Left renal pelvis (tissue), 4 donors: ENCODE measurements at places on chromosomes 2 and 18. TPM values are rescaled to one million over a fixed set of nuclear protein-coding genes. Genes with fewer than 3 reads are reported as not detected.

FOXI3 gene
- 0.16 TPM for polyA plus RNA-seq

GPR155 gene
- polyA plus RNA-seq = 6.3 TPM

SCYGR4 gene
- not detected for polyA plus RNA-seq

ACOXL gene
- polyA plus RNA-seq = 1.6 TPM

ALPG gene
- not detected for polyA plus RNA-seq
